ENCODE measurements at places on chromosomes 4 and X.

DNA sequence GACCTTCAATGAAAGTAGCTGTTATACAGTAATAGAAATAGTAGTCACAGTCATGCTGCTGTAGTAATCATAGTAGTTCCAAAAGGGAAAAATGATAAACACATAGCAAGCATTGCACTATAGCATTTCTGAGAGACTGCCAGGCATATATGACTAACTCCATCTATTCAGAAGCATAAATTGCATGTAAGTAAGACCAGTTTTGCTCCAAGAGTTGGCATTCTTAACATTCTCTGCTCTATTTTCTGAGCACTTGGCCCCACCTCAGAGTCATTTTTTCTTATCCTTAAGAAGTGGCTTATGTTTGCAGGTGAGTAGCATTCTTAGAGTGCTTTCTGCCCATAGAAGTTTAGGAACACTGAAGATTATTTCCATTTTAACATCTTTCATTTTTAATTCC lies 490.3 kb upstream of the TECRL start:
- DNase-seq, result no peak

DNA sequence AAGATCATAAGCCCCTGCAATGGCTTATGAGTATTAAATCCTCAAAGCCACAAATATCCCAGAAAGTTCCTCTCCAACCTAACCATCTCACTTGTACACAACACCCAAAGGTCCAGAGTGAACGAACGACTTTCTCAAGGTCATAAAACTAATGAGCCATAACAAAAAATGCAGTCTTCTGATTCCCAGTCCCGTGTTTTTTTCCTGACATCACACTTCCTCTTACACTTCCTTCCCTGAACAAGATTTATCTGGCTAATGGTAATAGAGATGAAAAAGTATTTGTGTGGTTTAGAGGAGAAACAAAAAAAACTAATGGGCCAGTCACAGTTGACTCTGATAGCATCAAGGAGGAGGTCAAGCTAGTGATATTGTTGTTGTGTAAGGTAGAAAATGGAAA lies 99.5 kb upstream of the KLHL13 start:
- no peak for DNase-seq

- no peak for DNase-seq
Measured at GRCh38 chr4:53654300-53654758, 63.0 kb upstream of the LNX1 start.

GRCh38 chrX:113920661-113921060 lies 663.2 kb upstream of the HTR2C start:
- DNase-seq, result no peak

GRCh38 chr4:8252301-8253173 lies 17.0 kb upstream of the HTRA3 start:
- DNase-seq, result no peak

DNA sequence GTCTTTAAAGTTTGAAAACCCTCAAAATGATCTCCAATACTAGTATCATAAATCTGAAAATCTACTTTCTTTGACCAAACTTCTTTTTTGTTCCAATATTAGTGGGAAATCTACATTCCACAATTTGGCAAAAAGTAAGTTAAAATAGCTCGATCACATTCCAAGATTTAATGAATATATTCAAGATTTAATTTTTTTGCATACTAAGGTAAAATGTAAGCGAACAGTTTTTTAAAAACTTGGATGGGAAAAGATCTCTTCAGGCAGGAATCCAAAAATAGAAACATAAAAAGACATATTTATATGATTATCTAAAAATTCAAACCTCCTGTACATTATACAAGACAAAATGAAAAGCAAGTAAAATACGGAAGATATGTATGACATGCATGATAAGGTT lies 31.2 kb downstream of the CNOT6L start:
- no peak for DNase-seq

- DNase-seq, result no peak
Measured at GRCh38 chr4:151192556-151193235, 84.3 kb upstream of the PRSS48 start.

DNA sequence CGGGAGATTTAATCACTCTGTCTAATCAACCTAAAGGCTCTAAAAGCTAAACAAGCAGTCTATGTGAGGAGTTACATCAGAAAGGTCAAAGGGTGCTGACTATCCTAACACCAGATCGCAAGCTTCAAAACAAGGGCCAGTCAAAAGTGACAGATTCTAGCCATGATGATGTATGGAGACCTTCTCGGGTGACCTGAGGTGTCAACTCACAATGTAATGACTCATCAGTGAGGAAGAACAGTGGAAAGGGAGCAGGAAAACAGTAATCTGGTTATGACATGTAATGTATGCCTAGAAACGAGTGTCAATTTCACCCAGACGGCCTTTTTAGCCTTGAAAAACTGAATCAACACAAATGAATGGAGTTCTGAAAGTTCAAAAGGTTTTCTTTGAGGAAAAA lies 375.3 kb downstream of the IDS start:
- no peak for DNase-seq

DNA sequence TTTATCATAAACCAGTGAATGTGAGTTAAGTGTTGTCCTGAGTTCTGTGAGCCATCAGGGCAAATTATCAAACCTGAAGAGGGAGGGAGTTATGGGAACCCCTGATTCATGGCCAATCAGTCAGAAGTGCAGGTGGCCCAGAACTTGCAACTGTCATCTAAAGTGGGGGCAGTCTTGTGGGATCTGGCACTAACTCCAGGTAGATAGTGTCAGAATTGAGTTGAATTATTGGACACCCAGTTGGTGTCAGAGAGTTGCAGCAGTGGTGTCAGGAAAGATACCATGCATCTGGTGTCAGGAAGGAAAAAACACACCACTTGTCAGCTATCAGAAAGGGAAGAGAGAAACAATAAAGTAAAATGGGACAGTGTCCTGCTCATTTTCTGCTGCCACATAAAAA lies 8.4 kb downstream of the CORIN start:
- DNase-seq, result no peak

DNA sequence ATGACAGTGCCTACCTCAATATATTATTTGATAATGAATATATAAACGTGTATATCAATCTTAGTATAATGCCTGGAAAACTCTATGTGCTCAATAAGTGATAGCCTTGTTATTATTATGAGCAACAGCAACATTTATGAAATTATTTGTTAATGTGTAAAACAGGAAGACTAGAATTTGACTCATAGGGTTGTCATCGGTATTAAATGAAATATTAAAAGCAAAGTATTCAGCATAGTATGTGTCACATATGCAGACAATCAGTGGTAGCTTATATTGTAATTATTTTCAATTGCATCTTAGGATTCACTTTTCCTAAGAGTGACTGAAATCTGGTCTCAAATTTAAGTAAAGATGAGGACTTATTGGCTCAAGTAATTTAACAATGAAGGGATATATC lies 24.6 kb downstream of the SPANXD start:
- DNase-seq, result no peak

DNA sequence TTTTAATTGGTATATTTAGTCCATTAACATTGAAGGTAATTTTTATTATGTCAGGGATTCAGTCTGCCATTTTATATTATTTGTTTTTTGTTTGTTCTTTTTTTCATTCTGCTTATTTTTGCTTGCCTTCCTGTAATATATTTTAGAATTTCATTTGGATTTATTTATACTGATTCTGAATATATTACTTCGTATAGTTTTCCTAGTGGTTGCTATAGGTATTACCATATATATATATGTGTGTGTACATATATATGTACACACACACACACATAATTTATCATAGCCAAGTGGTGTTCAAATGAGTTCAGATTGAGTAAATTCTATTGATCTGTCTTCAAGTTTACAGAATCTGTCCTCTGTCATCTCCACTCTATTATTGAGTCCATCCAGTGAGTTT lies 11.2 kb downstream of the CITED1 start:
- DNase-seq, result no peak

DNA sequence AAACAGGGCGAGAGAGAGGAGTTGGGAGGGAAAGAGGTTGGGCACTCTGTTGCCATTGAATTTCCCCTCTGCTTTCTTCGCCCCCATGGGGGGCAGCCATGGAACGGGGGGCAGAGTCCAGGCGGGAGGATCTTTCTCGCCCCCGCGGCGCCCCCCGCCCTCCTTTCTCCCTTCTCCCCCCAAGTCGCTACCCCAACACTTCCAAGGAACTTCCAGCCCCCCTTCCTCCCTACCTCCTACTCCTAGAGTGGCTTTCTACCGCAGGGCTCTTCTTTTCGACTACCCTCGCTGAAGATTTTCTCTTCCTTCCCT lies 594 bp upstream of the STAG2 start:
- no peak for DNase-seq

DNA sequence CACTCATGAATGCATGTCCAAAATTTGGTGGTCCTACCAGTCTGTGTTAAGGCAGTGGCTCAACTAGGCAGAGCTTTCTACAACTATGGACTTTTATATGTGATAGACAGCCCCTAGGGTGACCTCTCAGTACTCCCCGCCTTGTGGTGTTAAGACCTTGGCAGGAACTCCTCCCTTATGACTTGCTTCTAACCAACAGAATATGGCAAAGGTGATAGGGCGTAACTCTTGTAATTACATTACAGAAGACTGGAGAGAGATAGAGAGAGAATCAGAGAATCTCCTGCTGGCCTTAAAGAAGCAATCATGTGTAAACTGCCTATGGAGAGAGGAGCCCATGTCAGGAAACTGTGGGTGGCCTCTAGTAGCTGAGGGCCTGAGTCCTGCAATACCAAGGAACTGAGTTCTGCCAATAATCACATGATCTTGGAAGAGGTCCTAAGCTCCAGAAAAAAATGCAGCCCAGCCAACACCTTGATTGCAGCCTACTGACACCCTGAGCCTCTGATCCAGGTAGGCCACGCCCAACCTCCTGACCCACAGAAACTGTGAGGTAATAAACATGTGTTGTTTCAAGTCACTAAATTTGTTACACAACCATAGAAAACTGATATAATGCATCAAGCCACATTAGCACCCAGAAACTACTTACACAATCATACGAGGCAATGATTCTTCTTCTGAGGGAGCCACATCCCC lies 68.9 kb downstream of the INPP4B start:
- no peak for DNase-seq

DNA sequence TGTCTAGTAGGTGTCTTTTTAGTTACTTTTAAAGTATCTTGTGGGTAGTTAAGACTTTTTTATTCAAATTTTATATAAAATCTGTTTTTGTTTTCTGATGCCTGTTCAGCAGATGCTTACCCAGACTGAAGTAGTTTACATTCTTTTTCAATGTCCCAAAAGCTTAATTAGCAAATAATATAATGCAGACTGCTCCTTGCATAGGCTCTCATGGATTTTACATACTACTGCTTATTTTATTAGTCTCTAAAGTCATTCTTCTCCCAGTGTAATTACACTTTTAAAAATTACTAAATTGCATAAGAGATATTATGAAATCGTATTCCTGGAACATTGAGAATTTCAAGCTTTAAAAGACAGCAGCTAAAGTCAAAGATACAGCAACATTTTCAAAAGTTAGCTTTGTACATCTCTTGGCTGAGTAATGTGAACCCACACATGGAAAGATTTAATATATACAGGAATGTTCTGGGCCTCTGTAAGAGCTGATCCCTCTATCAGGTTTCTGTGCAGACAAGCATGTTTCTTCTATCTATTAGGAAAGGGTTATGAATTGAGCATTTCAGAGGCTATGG lies 148.4 kb upstream of the SPRY1 start:
- no peak for DNase-seq

DNA sequence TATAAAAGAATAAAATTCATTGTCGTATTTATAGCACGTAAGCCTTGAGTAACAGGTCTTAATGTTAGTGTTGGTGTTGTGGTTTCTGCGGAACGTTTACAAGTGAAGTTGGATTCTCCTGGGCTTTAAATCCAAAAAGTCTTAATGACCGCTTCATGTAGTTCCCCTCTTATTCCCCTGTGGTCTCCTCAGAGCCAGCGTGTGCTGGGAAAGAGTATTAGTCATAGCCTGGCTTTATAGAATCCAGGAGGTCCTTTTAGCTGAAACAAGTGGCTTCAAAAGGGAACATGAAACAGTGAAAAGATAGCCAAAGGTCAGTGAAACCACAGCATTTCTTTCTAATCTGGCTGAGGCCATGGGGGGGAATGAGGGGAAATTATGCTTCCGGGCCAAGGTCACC lies 79.1 kb downstream of the CLCN4 start:
- DNase-seq, result no peak

DNA sequence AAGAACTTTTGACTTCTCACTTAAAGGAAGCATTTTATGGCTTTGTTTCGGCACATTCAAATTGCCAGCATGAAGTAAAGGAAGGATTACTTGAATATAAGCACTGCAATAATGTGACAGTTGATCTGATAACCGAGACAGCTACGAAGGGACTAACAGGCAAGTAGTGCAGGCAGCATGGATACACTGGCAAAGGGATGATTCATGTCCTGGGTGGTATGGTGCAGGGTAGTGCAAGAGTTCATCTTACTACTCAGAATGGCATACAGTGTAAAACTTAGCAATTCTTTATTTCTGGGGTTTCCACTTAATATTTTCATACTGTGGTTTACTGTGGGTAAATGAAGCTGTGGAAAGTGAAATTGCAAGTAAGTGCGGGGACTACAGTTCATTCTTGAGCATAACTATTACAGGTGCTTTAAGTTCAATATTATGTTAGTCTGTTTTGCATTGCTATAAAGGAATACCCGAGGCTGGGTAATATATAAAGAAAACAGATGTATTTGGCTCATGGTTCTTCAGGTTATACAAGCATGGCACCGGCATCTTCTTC lies 611.8 kb downstream of the SPOCK3 start:
- no peak for DNase-seq

DNA sequence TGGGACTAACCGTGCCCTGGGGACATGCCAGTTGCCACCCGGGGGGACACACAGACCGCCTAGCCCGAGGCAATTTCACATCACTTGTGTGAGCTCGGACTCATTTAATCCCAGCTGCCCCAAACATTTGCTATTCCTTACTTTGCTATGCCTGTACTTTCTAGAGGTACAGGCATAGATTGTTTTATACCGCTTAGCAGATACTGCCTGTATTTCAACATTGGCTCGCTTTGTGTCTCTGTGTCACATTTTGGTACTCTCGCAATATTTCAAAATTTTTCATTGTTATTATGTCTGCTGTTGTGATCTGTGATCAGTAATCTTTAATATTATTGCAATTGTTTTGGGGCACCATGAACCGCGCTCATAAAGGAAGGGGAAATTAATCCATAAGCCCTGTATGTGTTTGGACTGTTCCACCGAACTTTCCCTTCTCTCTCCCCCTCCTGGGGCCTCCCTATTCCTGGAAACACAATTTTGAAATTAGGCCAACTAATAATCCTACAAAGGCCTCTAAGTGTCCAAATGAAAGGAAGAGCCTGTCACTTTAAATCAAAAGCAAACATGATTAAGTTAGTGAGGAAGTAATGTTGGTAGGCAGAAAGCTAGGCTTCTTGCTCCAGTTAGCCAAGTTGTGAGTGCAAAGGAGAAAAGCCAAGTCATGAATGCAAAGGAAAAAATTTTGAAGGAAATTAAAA lies 568 bp upstream of the CASP6 start:
- no peak for DNase-seq

GRCh38 chr4:176342384-176342783 lies 22.6 kb downstream of the SPCS3 start:
- no peak for DNase-seq

- no peak for DNase-seq
Measured at GRCh38 chr4:126470862-126471261, 1156.1 kb downstream of the FAT4 start.

- no peak for DNase-seq
Measured at GRCh38 chrX:154516656-154517100, 646 bp upstream of the FAM3A start.
